ENCODE measurements at places on chromosomes 3 and 15.
A peak's percentile ranks its signal among the peaks of the same experiment; 100 is the strongest.

- peak; percentile 45 for DNase-seq
These were observed 51.7 kb downstream of the CLDN11 start for GRCh38 chr3:170470063-170471016.

- no peak for DNase-seq
These were observed 136.5 kb upstream of the TSC22D2 start for GRCh38 chr3:150271591-150271960.

- DNase-seq: no peak
These were observed 45.9 kb downstream of the HCN4 start for GRCh38 chr15:73322665-73323373.

- no peak for DNase-seq
These were observed 197.8 kb upstream of the RBMS3 start for GRCh38 chr3:29083081-29083480.

- DNase-seq: no peak
These were observed 231.2 kb upstream of the LRTM1 start for GRCh38 chr3:55159016-55159415.

DNA sequence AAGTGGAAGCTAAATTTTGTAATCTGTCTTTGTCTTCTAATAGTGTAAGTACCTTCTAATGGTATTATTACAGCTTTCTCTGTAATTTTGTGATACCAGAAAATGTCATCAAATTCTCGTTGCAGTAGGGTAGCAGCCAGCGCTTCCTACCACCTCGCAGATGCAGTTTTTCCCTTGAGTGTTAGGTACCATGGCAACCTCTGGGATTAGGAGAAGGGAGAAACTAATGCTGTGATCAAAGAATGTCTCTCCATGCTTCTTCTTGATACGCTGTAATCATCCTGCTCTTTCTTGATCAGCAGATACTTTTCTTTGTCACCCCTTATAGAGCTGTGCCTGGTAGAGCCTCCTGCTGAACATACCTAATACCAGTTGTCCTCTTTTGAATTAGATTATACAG is 27.7 kb downstream of the SRP14 start:
- DNase-seq: no peak

DNA sequence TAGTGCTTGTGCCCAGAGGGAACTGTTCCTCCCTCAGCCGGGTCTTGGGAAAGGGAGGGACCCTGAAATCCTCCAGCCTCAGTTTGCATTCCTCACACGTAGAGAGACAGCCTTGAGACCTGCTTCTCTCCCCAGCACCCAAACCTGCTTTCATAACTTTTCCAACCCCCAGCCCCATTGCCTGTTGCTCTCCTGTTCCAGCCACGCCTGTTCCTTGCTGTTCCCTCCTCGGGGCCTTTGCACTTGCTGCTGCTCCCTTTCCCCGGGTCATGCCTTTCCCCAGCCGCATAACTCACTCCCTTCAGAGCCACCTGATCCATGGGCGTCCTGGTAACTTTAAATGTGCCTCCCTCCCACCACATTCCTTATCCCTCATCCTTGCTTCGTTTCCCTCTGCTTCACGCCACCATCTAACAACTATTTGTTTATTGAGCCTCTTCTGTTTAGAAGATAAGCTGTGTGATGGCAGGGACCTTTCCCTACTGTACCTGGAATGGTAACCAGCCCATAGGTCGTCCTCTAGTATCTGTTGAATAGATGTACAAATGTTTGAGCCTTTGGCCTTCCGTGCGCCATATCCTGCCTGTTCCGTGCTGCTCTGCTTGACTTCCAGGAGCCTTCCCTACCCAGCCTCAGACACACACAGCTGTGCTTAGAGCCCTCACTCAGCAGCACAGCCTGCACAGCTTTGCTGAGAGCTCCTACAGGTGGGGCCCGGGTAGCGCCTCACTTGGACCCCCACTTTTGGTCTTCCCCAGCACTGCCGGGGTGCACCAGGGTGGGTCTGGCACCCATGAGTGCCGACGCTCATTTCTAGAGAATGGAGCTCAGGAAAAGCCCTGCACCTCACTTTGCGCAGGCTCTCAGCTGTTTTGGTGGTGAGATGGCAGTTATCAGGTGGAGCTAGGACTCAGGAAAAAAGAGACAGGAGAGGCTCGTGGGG is 60.2 kb downstream of the SCN5A start:
- no peak for DNase-seq

GRCh38 chr15:100887211-100887913 is 7.7 kb downstream of the ALDH1A3 start:
- no peak for DNase-seq

GRCh38 chr15:90790561-90790960 is 73.4 kb downstream of the BLM start:
- no peak for DNase-seq

DNA sequence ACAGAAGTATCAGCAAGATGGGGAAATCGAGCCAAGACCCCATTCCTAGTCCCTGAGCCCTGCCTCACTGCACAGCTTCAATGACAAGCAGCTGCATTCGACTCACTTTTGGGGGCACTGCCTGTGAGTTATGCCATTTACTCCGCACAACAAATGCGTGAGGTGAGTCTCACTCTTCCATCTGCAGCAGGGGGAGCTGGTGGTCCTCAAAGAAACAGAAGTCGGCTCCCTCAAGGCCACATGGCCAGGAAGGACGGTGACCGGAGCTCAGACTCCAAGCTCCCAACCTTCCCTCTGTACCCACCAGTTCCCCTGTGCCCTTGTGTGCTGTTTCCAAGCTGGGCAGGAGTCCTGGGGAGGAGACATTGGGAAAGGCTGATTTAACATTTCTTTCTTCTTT is 127.7 kb upstream of the IQSEC1 start:
- no peak for DNase-seq

All from occipital lobe (tissue), 3 donors.